ENCODE measurements at places on chromosomes 5 and 9.

DNA sequence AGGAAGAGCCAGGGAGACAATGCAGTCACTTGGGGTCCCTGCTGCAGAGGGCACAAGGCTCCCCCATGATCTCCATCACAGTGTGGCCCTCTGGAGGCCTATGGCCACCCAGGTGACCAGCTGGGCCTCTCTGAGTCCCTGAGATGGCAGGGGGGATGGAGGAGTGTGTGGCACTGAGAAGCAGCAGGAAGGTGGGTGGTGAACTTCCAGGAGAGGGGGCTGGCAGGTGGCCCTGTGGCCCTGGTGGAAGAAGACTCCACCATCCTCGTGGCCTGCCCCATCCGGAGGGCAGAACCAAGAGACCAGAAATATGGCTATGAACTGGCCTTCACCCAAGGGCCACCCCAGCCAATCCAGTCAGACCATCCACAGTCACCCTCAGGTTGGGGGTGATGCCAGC lies 31.7 kb upstream of the AFAP1L1 start:
- DNase-seq, result no peak

- no peak for DNase-seq
Measured at GRCh38 chr9:13502484-13502883, 223.0 kb upstream of the MPDZ start.

GRCh38 chr9:137028263-137029057 lies 423 bp upstream of the ABCA2 start:
- DNase-seq, result no peak

DNA sequence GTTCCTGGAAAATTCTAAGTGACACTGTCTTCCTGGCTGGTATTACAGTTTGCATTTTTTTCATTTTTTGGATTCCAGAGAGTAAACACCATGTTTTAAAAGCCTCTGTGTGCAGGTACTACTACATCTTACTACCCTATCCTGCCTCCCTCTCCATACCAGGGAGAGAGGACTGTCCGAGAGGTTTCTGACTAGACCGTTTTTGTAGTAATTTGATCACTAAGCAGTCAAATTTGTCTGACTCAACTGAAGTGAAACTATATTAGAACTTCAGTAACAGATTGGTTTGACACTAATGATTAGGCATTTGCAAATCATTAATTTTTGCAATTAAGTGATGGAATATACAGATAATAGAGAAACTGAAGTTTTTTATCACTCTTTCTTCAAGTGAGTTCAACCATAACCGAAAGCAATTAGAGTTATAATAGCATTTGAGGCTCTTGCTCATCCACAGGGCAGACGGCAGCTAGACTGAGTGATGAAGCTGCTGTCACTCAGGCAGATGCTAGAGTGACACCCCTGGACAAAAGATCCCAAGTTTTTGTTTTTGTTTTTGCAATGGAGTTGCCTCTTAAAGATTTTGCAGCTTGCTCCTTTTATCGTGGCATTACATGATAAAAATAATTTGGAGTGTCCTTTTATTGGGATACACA lies 44.3 kb downstream of the SMARCA2 start:
- no peak for DNase-seq

DNA sequence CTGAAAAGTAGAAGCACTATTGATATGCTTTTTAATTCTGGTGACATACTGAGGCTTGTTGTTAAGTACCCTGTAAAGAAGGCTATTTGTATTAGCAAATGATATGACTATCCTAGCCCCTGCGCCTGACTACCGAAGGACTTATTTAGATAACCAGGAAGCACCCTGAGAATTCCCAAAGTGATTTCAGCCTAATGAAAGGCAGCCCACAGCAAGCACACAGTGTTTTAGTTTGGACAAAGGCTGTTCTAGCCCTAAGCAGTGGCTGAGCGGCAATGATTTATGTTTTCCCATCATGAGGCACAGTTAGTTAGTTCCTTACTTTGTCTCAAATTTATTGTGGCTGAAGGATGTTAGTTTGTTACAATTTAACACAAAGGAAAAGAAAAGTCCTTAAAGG lies 235.3 kb downstream of the KCTD16 start:
- no peak for DNase-seq

DNA sequence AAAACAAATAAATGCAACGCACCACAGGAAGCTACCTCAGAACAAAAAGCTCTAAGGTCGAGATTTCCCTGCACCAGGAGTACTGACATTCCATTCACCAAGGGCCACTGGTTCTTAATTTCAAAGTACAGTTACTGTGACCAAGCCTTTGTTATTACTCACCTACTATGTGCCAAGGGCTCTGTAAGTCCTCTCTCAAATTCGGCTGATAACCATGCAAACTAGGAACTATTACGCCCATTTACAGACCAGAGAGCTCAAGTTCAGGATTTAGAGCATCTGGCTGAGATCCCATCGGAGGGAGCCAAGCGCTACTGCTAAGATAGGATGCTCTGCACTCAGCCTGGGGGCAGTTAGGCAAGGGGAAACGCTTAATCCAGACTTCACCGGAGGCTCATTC lies 5.6 kb downstream of the MYO10 start:
- DNase-seq, result no peak

GRCh38 chr5:133627180-133627579 lies 14.8 kb upstream of the FSTL4 start:
- DNase-seq, result no peak
